A172 (cell line): ENCODE measurements at places on chromosomes 6 and 20. TPM values are rescaled to one million over a fixed set of nuclear protein-coding genes. Genes with fewer than 3 reads are reported as not detected.

DNA sequence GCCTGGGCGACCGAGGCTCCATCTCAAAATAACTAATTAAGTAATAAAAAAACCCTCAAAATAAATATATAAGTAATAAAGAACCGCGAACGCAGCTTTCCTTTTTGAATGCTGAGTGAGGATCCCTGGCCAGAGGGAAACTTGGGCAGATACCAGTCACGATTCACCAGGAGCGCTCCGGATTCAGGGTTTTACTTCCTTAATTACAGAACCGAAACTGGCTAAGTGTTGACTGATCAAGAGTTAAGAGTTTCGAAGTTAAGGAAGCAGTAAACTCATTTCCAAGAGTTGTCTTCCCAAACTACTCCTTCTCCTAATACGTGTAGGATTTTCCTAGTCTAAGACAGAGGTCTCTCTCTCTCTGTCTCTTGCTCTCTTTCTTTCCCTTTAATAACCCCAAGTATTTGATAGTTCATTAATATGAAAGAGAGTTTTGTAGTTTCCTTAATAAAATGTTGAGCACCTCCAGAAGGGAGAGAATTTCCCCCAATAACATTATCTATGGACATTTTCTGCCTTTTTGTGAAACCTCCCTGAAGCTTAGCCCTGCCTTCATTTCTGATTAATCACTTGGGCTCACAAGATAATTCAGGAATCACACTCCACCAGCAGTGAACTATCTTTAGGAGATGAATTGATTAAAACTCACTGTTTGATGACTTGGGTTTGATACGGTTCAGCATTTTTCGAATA lies 61.4 kb upstream of the ZNF217 start:
- DNase-seq: no peak

DNA sequence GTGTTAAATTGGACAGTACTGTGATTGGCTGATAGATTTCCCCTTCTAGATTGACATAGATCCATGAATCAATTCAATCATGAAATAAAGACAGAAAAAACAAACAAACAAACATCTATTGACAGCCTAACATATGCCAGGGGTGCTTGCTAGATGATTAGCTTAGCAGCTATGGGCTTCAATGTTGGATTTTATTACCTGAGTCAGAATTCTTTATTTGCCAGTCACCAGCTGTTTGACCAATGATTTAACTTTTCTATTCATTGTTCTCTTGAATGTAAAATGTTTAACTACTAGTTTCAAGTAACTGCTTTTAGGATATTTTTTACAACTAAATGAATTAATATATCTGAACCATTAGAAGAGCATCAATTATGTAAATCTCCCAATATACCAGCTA lies 901.3 kb upstream of the CITED2 start:
- DNase-seq: no peak

DNA sequence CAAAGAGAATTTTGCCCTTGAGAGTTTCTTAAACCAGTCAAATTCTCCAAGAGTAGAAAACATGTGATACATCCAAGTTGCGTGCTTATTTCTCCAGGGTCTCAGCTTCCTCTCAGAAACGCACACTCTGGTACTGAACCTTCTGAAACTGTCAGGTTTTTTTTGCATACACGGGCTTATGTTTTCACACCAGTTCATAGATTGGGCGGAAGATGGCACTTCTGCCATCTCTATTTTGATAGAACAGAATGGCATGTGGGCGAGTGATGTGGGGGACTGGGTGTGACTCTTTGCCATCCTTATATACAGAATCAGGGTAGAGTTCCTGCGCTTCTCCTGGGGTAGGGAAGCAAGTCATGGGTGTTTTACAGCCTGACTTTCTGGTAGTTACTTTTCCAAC lies 56.4 kb downstream of the ADTRP start:
- DNase-seq: no peak

GRCh38 chr6:35194390-35194789 lies 19.4 kb upstream of the SCUBE3 start:
- DNase-seq: no peak

DNA sequence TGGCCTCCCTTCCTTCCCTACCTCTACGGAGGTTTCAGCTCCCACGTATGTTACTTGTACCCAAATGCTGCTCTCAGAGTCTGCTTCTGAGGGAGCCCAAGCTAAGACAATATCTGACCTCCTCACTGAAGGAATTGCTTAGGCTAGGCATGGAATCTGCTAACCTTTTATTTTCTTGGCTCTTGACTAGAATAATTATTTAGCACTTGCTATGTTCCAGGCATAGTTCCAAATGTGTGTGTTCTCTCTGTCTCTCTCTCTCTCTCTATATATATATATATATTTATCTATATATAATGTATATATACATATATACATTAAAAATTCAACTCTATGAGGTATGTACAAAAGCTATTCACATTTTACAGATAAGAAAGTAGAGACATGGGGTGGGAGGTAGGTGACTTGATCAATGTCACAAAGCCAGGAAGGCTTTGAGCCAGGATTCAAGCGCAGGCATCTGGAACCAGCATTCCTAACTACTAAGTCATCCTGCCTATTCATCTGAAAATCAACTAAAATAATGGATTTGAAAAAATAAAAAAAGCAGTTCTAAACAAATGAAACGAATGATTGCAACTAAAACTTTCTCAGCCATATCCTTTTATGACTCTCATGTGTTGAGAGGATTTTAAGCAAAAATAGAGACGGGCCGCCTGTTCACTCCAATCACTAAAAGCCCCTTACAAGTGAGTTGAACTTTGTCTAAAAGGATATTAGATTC lies 189.7 kb upstream of the JAG1 start:
- DNase-seq: peak; percentile 78

TMEM244 gene
- total RNA-seq: not detected in 2 replicates

KCNQ5 gene
- total RNA-seq: 6.5 and 6.7 TPM in 2 replicates
